Tibial artery (tissue), 4 donors: ENCODE measurements at places on chromosomes 6 and 20.
A peak's percentile ranks its signal among the peaks of the same experiment; 100 is the strongest.

DNA sequence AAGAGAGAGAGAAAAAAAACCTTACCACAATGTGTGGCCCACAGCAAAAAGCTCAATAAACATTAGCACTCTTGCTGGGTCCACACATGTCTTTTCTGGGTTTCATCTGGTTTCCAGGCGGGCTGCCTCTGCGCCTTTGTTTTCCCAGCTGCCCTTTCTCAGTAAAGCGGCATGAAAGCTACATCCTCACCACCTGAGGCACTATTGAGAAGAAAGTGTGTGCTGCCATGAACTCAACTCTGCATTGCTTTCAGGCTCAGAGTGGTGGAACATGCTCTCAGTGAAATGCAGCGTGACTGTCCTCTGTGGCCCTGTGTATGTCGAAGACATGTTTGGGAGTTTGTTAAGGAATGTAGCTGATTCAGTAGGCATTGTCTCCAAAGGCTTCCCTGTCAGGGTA, 102.3 kb downstream of the LYRM2 start:
- no peak for DNase-seq

- peak; percentile 30 for DNase-seq
Observed at GRCh38 chr6:122400121-122400450, 634 bp downstream of the HSF2 start.

DNA sequence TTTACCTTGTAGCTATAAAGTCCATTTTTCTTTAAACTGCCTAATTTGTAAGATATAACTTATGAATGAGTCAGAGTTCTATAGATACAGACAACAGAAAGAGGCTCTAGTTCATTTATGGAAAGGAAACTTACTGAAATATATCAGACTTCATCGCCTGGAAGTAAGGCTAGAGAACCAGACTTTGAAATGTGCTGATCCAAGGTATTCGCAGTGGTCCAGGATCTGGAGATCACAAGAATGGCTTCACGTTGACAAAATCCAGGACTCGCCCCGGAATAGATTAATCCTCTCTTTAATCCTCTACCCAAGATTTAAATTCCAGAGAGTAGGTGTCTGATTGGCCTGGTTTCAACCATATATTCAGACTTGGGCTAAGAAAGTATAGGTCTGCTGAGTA, 69.1 kb upstream of the LOC128125822 start:
- no peak for DNase-seq

DNA sequence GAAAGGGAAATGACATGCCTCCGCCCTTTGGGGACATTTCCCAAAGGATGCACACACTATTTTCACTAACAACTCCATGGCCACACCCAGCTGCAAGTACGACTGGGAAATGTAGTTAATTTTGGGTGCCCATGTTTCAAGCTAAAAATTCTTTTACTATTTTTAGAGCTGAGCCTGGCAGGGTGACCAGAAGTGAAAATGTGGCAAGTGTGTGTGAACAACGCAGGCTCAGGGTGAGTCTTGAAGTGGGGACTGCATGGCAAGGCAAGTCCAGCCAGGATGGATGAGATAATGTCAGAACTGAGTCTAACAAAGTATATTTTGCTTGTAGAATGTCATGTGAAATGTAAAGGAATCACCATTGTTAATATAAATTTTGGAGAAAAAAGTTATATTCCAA, 17.0 kb upstream of the CD109 start:
- no peak for DNase-seq

GRCh38 chr20:845941-846893, 12.7 kb downstream of the FAM110A start:
- DNase-seq: no peak

DNA sequence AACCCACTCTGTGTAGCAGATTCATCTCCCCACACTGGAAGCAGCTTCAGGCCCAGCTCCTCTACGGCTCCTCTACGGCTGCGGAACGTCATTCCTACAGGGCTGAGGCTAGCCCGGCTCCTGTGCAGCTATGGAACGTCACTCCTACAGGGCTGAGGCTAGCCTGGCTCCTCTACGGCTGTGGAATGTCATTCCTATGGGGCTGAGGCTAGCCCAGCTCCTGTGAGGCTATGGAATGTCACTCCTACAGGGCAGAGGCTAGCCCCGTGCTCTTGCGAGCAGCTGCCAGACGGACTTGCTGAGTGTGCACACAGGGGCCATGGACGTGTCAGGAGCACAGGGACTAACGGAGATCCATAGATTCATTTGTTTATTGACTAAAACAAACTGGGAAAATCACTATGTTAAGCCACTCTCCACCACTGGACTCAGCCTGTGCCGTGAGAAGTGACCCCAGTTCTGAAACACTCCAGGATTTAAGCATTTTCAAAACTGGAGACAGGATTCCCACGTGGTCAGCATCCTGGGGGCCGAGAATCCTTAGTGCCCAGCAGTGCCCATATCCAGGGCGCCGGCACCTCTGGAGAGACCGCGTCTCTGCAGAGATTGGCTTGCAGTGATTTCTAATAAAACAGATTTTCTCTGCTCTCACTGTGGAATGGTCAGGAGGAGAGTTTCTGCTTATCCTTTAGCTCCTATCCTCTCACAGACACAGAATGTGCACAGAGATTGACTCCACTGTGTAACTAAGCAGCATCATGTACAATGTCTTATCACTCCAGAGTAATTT, 5.0 kb downstream of the KCNQ2 start:
- DNase-seq: no peak

GRCh38 chr6:72328775-72329174, 293.1 kb upstream of the KCNQ5 start:
- DNase-seq: no peak
